ENCODE measurements at places on chromosomes 12 and 14. TPM values are rescaled to one million over a fixed set of nuclear protein-coding genes. Genes with fewer than 3 reads are reported as not detected.

Gene PHC1
- total RNA-seq = 24.4 TPM

DNA sequence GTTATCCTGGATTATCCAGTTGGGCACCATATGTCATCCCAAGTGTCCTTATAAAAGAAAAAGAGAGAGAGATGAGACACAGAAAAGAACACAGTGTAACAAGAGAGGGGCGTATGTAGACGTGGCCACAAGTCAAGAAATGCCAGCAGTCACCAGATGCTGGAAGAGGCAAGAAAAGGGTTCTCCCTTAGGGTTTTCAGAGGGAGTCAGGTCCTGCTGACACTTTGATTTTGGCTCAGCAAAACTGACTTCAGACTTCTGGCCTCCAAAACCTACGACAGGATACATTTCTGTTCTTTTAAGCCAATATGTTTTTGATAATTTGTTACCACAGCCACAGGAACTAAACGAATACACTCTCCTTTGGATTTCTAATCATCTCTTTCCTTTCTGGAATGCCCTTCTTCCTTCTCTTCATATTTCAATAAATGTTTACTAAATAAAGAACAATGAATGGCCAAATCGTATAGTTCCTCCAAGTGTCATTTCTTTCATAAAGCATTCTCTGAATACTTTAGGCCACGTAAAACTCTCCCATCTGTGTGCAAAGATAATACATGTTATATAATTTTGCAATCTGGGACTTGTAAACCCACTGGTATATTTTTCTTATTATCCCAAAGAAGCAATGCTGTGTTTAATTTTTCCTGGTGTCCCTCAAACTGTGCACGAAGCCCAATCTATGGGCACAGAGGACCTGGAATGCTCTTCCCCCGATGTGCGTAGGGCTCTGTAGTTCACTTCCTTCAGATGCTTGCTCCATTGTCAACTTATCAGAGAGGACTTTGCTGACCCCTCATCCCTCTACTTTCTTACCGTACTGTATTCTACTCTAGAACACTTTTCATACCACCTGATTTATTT, 303.6 kb downstream of the CEP128 start:
- H3K36me3 ChIP-seq = peaks cover 2% of the 10 kb centered on the region
- no peak for DNase-seq
- H3K4me3 ChIP-seq = no peak overlapping the region
- H3K4me1 ChIP-seq = no peaks in the 10 kb centered on the region
- H3K27ac ChIP-seq = no peak overlapping the region

Gene GPR68
- total RNA-seq = 1.2 TPM

DNA sequence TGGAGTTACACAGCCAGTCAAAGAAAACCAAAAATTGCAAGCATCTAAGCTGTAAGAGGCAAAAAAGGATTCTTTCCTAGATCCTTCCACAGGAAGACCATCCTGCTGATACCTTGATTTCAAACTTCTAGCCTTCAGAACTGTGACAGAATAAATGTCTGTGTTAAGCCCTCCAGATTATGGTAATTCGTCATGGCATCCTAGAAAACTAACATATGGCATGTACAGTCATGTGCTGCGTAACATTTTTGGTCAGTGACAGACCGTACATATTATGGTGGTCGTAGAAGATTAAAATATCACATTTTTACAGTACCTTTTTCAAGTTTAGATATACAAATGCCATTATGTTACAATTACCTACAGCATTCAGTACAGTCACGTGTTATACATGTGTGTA, 660.9 kb upstream of the LMO3 start:
- H3K27me3 ChIP-seq = no peaks in the 10 kb centered on the region
- no peaks in the 10 kb centered on the region for H3K4me1 ChIP-seq
- no peaks in the 10 kb centered on the region for H3K36me3 ChIP-seq
- H3K27ac ChIP-seq = no peak overlapping the region

- no peak overlapping the region for H3K27ac ChIP-seq
- H3K4me3 ChIP-seq = no peak overlapping the region
- no peaks in the 10 kb centered on the region for H3K36me3 ChIP-seq
- peaks cover 6% of the 10 kb centered on the region for H3K27me3 ChIP-seq
Observed at GRCh38 chr12:69988481-69989321, 163.7 kb downstream of the MYRFL start.

Gene GPRC5D
- not detected for total RNA-seq

Gene CELA1
- total RNA-seq = not detected

GRCh38 chr14:98868866-98869265, 403.1 kb downstream of the BCL11B start:
- H3K36me3 ChIP-seq = no peaks in the 10 kb centered on the region
- no peak for DNase-seq
- no peak overlapping the region for H3K4me3 ChIP-seq
- no peak overlapping the region for H3K27ac ChIP-seq
- peaks cover 5% of the 10 kb centered on the region for H3K4me1 ChIP-seq
- H3K27me3 ChIP-seq = no peaks in the 10 kb centered on the region

DNA sequence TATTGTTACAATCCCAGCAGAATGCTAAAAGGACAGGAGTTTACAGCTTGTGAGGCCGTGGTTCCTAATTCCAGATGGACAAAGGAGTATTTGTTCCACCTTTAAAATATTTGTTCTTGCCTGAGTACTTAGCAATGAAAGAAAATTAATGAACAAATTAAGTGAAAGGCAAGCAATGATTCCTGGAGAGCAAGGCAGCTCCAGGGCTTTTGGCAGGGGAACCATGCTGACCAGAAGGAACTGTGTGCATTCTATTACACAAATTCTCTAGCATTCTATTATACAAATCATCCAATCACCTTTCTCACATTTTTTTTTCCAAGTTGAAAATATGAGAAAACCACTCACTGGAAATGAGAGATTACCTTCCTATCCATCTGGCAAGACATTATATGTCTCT, 1.8 kb upstream of the BMAL2 start:
- H3K4me1 ChIP-seq = peaks cover 34% of the 10 kb centered on the region
- no peak for DNase-seq
- no peak overlapping the region for H3K27ac ChIP-seq

Gene BCL2L2
- total RNA-seq = 0.60 TPM

DNA sequence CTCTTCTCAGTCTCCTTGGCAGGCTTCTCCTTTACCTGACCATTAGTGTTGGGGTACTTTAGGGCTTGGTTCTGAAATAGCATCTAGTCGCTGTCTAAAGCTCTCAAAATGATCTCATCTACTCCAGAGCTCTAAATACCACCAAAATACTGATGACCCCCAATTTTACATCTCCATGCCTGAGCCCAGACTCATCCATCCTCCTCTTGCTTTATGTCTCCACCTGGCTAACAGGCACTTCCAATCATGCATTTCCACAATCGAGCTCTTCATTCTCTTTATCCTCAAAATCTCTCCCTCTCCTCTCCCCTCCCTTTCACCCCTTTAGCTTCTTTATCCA, 40.5 kb upstream of the PTGR2 start:
- H3K27me3 ChIP-seq = no peaks in the 10 kb centered on the region
- DNase-seq = no peak
- H3K4me3 ChIP-seq = no peak overlapping the region
- no peaks in the 10 kb centered on the region for H3K36me3 ChIP-seq

Gene TMEM121
- total RNA-seq = 6.5 TPM

DNA sequence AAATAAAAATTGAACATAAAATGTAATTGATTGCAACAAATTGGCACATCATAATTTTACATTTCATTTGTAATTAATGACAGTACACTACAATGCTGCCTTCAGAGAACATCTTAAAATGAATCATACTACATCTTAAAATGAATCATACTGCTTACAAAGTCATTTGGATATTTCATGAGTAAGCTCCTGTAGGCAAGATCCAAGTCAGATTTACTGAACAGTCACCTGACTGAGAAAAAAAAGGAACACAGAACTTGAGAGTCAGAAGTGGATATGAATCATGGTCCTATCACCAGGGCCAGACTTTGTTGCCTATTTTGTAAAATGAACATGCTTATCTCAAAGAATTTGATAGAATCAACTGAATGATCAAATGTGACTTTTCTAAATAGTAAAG, 32.7 kb upstream of the FBLN5 start:
- peaks cover 25% of the 10 kb centered on the region for H3K36me3 ChIP-seq
- H3K4me1 ChIP-seq = peaks cover 30% of the 10 kb centered on the region
- no peak overlapping the region for H3K27ac ChIP-seq
- no peak overlapping the region for H3K4me3 ChIP-seq

GRCh38 chr12:23816394-23816851, 133.0 kb downstream of the SOX5 start:
- no peak overlapping the region for H3K4me3 ChIP-seq
- no peaks in the 10 kb centered on the region for H3K4me1 ChIP-seq
- no peaks in the 10 kb centered on the region for H3K36me3 ChIP-seq
- H3K27me3 ChIP-seq = no peaks in the 10 kb centered on the region
- no peak for DNase-seq
- no peak overlapping the region for H3K27ac ChIP-seq

Gene RASSF9
- total RNA-seq = not detected

Gene NKX2-1
- not detected for total RNA-seq

- no peak for DNase-seq
- peaks cover 6% of the 10 kb centered on the region for H3K4me1 ChIP-seq
- H3K27ac ChIP-seq = no peak overlapping the region
- no peaks in the 10 kb centered on the region for H3K27me3 ChIP-seq
Observed at GRCh38 chr14:102504328-102504999, 5.1 kb downstream of the ANKRD9 start.

Gene GLT1D1
- total RNA-seq = not detected

DNA sequence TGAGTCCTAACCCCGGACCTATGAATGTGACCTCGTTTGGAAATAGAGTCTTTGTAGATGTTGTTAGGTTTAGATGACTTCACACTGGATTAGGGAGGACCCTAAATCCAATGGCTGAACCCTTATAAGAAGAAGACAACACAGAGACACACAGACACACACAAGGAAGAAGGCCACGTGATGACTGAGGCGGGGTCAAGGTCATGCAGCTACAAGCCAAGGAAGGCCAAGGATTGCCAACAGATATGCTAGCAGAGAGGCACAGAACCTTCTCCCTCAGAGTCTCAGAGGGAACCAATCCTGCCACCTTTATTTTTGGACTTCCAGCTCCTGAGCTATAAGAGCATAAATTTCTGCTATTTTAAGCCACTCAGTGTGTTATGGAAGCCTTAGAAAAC, 31.8 kb downstream of the LTBP2 start:
- peaks cover 36% of the 10 kb centered on the region for H3K4me1 ChIP-seq
- no peaks in the 10 kb centered on the region for H3K36me3 ChIP-seq
- DNase-seq = no peak
- H3K4me3 ChIP-seq = no peak overlapping the region
- peak overlapping the region; percentile 82 for H3K27ac ChIP-seq

DNA sequence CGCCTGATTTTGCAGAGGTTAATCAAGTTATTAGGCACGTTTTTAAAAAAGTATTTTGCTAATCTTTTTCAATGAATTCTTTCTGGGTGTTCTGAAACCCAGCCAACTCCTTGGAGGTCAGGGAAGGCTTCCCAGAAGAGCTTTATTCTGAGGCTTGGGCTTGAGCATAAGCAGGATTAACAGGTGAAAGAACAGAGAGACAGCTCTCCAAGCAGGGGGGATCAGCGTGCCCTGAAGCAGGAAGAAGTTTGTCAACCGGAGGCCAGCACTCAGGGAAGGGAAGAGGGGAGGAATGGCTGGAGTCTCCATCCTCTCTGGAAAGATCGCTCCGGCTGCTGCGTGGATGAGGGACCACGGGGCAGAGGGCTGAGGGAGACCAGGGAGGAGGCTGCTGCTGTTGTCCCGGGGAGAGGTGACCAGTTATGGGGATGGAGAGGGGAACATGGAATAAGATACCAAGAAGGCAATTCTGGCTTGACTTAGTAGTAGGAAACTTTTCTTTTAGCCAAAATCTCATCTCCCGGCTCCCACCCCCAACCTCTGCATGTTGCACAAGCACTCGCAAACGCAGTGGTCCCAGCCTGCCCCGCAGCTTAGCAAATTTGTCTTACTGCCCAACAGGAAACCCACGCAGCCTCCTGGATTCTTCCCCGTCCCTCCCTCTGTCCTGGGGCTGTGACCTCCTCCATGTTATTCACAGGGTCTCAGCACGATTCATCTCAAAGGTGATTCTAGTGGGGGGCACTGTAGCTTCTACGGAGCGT, 1.1 kb upstream of the SSH1 start:
- H3K27ac ChIP-seq = no peak overlapping the region
- peak overlapping the region; percentile 86 for H3K4me3 ChIP-seq
- H3K27me3 ChIP-seq = no peaks in the 10 kb centered on the region
- H3K36me3 ChIP-seq = peaks cover 5% of the 10 kb centered on the region
- peak; percentile 13 for DNase-seq

Gene SPTB
- total RNA-seq = 0.42 TPM

- H3K36me3 ChIP-seq = peaks cover 27% of the 10 kb centered on the region
- H3K4me3 ChIP-seq = no peak overlapping the region
- no peak overlapping the region for H3K27ac ChIP-seq
- H3K27me3 ChIP-seq = no peaks in the 10 kb centered on the region
- H3K4me1 ChIP-seq = no peaks in the 10 kb centered on the region
- no peak for DNase-seq
Observed at GRCh38 chr14:95092723-95093122, 64.6 kb downstream of the DICER1 start.

GRCh38 chr14:24888532-24888931, 161.4 kb downstream of the STXBP6 start:
- H3K27me3 ChIP-seq = peaks cover 18% of the 10 kb centered on the region
- H3K4me3 ChIP-seq = no peak overlapping the region
- no peak for DNase-seq
- no peaks in the 10 kb centered on the region for H3K36me3 ChIP-seq

GRCh38 chr14:89771251-89771650, 183.3 kb downstream of the EFCAB11 start:
- H3K4me3 ChIP-seq = no peak overlapping the region
- no peaks in the 10 kb centered on the region for H3K27me3 ChIP-seq
- no peak for DNase-seq
- H3K36me3 ChIP-seq = no peaks in the 10 kb centered on the region
- H3K4me1 ChIP-seq = peaks cover 37% of the 10 kb centered on the region

DNA sequence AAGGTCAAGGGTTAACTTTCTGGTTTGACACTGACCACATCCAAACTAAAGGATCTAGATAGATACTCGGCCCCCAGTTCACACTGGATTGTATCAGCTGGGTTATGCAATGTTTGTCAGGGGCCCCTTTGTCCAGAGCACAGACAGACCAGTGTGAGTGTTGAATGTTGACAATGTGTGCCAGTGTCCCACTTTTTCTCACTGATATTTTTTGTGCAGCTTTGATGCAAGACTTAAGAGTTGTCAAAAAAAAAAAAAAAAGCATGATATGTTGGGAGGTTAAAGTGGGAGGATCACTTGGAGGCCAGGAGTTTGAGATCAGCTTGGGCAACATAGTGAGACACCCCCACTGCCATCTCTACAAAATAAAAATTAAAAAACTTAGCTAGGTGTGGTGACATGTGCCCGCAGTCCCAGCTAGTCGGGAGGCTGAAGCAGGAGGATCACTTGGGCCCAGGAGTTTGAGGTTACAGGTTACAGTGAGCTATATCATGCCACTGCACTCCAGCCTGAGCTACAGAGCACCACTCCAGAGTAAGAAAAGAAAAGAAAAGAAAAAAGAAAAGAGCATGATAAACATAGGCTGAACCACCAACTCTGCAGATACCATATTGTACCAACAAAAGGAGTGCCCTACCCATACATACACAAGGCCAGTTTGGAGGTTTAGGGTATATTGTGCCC, 97.5 kb downstream of the LGR5 start:
- H3K27me3 ChIP-seq = no peaks in the 10 kb centered on the region
- H3K4me3 ChIP-seq = no peak overlapping the region
- no peak overlapping the region for H3K27ac ChIP-seq
- DNase-seq = no peak

Gene NGB
- not detected for total RNA-seq

Data from activated naive CD4-positive, alpha-beta T cell treated with anti-CD3 and anti-CD28 coated beads for 36 hours (primary cell).